ENCODE measurements at places on chromosomes 1 and 21. TPM values are rescaled to one million over a fixed set of nuclear protein-coding genes. Genes with fewer than 3 reads are reported as not detected.
A peak's percentile ranks its signal among the peaks of the same experiment; 100 is the strongest.

Gene INTS3
- 20.7 TPM for total RNA-seq

Gene NLRP3
- not detected for total RNA-seq

Gene TMEM61
- 0.25 TPM for total RNA-seq

Gene FCRL4
- total RNA-seq, result not detected

Gene TAL1
- 77.9 TPM for total RNA-seq

Gene SCCPDH
- total RNA-seq, result 52.2 TPM

Gene FCRL2
- total RNA-seq, result not detected

Gene FH
- 68.7 TPM for total RNA-seq

Gene CHAF1B
- total RNA-seq, result 1.6 TPM

DNA sequence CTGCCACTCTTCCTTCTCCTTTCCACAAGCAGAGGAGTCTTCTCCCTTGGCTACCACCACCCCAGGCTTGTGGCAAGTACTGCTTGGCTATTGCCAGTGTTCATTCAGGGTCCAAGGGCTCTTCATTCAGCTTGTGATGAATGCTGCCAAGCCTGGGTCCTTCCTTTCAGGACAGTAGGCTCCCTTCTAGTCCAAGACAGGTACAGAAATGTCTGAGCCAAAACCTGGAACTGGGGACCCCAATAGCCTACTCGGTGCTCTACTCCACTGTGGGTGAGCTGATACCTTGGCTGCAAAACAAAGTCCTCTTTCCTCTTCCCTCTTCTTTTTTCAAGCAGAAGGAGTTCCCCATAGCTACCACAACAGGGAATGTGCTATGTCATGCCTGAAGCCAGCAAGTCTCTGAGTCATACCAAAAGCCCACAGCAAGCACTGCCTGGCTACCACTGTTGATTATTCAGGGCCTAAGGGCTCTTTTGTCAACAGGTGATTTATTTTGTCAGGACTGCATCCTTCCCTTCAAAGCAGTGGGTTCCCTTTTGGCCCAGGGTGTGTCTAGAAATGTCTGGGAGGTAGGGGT is 268.9 kb downstream of the HHAT start:
- no peak for DNase-seq

GRCh38 chr1:27149084-27149761 is 5.7 kb downstream of the SLC9A1 start:
- no peak for DNase-seq

- no peak for DNase-seq
Observed at GRCh38 chr1:153190373-153190772, 12.9 kb upstream of the LELP1 start.

DNA sequence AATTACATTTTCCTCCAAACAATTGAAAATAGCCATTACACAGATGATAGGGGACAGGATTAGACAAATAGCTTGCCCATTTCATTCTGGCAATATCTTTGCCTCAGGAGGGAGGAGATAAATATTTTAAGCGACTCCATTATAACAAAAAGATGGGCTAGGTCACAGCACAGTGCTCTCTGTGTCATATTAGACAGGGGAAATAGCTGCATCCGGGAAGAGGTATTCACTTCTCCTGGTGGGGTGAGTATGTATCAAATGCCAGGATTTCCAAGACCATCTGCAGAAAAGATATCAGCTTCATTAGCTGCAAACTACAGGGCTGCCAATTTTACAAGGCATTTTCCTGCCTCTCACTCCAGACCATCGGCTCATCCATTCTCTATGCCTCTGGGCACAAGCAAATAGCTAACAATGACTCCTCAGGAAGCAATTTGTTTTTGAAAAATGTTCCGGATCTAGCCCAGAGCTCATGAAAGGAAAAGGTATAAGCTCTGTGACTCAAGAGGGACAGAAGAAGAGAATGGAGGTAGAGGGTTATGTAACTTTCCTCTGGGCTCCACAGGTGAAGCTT is 41.9 kb upstream of the ANGPTL7 start:
- DNase-seq, result peak; percentile 71

DNA sequence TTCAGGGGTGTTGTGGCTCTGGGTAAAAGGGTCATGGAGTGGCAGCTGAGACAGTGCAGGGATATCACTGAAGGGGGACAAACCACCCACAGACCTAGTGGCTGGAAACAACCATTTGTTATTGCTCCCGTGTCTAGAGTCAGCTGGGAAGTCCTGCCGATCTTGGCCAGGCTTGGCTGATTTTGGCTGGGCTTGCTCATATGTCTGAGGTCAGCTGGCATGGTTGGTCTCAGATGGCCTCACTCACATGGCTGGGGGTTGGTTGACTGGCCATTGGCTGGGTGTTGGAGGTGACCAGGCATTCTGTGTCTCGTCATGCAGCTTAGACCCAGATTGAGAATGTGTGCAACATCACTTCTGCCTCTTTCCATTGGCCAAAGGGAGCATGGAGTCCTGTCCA is 203.8 kb upstream of the POU3F1 start:
- no peak for DNase-seq

GRCh38 chr21:14559102-14559501 is 13.0 kb upstream of the SAMSN1 start:
- DNase-seq, result no peak

- no peak for DNase-seq
Observed at GRCh38 chr1:225707824-225708223, 54.9 kb upstream of the ENAH start.

- DNase-seq, result no peak
Observed at GRCh38 chr1:194164755-194165154, 978.3 kb upstream of the B3GALT2 start.

- DNase-seq, result peak; percentile 39
Observed at GRCh38 chr21:33901412-33902288, 14.0 kb downstream of the ATP5PO start.

All from dermis microvascular lymphatic vessel endothelial cell (primary cell).